Renal cortex interstitium (tissue), 15 donors: ENCODE measurements at places on chromosomes 1 and 21.
A peak's percentile ranks its signal among the peaks of the same experiment; 100 is the strongest.

- DNase-seq, result no peak
These were observed 183.5 kb downstream of the RERE start for GRCh38 chr1:8633741-8634501.

- DNase-seq, result no peak
These were observed 41.9 kb downstream of the ASTN1 start for GRCh38 chr1:177122461-177123251.

DNA sequence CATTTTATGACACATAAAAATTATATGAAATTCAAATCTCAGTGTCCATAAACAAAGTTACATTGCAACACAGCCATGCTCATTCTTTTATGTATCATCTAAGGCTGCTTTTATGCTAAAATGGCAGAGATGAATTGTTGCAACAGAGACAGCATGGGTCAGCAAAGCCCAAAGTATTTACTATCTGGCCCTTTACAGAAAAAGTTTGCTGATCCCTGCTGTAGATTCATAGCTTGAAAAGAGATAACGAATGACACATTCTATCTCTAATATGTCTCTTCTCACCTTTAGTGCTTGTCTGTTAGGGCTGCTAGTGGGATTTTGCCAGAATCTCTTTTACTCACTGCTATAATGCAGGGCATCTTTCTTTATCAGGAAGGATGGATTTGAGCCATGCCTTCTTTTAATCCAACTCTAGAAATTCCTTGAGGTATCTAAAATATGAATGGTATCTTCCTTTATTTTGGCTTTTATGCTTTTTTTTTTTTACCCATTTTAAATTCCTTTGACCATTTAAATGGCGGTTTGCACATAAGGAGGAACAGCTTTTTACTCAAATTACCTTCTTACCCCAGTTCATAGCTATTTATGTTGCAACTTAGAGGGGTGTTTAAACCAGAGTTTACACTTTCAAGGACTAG is 598.2 kb downstream of the PLPP3 start:
- DNase-seq, result no peak

- DNase-seq, result no peak
These were observed 585 bp upstream of the GLRX2 start for GRCh38 chr1:193105821-193106177.

DNA sequence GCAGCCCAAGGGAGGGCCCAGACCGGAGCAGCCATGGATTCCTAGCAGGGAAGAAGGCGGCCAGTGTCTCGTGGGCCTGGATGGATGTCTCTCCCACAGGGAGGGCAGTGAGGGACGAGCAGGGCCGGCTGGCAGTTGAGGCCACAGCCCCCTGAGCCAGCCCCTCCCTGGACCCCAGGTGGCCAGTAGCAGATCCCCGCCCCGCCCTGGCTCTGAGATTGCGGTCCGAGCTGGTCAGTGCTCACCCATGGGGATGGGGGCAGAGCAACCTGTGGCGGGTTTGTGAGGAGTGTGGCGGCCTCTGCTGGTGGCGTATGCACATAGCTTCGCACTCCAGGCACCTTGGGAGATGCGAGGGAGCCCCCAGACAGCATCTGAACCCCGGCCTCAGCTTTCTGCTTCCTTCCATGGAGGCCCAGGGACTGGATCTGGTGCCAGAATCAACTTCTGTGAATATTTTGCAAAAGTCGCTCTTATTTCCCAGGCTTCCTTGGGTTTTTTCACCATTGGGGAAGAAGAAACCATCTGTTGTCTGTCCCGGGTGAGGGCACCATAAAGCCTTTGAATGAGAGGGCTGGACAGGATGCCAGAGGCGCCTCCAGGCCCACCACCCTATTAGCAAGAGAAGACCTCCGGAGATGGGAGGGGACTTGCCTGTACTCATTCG is 8.4 kb upstream of the KCNN3 start:
- no peak for DNase-seq

- DNase-seq, result peak; percentile 56
These were observed 334.8 kb upstream of the CAMK1G start for GRCh38 chr1:209248649-209249279.

DNA sequence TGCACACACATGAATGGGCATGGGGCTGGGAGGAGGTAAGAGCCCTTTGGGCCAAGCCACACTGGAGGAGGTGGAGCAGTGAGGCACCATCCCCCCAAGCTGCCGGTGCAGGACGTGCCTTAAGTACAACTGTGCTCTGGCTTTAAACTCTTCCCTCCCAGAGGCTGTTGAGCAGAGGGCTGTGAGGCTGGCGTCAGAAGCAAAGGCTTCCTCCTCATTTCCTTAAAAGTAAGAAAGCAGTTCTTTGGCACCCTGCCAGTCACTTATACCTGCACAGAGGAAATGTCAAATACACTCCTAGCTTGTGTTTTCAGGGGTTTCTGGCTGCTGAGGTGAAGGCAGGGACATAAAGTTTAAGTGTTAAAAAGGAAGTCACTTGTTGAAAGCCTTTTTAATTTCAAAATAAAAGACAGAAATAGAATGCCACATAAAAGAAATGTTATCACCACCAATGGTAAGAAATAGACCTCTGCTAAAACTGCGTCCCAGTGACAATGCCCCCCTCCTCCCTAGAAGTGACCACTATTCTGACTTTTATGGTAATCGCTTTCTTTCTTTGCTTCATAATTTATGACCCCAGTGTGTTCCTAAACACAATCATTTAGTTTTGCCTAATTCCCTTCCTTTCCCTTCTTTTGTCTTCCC is 33.0 kb downstream of the LAMC2 start:
- DNase-seq, result no peak

DNA sequence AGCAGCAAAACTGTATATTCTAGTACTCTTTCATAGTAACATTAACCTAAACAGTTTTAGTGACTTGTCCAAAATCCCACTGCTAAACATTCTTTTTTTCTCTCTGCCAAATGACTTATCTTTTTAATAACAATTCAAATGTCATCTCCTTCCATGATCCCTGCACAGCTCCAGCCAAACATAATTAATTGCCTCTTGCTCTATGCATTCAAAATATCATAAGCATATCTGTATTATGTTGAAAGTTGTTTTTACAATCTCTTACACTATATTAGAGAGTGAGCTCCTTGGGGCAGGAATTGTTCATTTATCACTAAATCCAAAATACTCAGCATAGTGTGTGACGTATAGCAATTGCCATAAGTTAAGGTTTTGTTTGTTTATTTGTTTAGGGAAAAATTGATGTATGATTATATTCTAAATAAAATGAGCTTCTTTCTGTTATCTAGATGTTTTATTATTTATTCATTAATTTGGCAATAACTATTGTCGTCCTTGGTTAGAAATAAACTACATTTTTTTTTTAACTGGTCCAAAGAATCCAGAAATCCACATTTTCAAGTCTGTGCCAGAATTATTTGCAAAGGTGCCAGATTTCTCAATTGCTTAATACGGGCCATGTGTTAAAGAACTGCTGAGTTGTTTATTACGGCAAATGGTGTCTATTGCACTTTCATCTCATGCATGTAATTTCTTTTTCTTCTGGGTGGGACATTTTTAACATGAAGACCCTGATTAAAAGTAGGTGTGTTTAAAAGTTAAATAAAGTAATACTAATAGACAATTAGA is 577.2 kb upstream of the ZRANB2 start:
- no peak for DNase-seq
